ENCODE measurements at places on chromosomes 2 and 18.
A peak's percentile ranks its signal among the peaks of the same experiment; 100 is the strongest.

DNA sequence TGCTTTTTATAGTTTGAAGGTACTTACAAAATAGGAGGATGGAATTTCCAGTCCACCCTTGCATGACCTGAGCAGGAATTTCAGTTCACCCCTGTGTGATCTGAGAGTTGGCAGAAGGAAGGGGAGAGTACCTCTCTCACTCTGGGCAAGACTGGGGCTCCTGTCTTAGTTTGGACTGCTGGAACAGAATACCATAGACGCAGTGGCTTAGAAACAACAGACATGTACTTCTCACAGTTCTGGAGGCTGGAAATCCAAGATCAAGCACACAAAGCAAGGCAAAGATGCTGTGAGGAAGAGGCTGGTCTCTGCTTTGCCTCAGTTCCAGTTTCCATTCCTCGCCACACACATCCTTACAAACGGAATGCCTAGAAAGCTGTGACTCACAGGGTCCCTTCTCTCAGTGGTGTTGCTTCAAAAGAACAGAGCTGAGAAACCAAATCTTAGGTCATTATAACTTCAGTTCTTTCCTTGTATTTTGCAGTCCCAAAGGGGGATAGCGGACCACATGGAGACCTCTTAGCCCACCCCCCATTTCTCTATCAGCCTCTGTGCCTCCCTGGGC lies 108.8 kb upstream of the HAAO start:
- DNase-seq = no peak

GRCh38 chr2:189409131-189409530 lies 32.1 kb upstream of the WDR75 start:
- DNase-seq = no peak

DNA sequence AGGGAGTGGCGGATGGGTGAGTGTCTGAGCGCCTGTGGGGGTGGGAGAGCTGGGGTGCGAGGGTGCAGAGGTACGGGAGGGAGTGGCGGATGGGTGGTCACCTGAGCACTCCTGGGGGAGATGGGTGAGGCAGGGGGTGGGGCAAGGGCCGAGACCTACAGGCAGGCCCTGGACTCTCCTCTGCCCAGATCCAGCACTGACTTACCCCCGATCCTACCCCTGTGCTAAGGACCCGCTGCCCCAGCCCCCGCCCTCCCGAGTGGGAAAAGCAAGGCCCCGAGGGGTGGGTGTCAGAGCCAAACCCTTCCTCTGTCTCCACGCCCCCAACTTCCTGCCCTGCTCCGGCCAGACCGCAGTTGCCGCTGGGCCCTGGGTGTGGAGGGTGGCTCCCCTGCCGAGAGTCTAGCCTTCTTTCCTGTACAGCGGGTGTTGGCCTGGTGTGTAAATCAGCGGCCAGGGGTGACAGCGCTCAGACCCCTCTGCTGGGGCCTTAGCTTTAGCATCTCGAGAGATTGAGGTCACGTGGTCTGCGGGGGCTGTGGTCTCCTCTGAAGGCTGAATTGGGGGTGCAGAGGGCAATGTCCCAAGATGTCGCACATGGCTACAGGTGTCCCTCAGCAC lies 12.5 kb downstream of the BOK start:
- no peak for DNase-seq

- no peak for DNase-seq
Measured at GRCh38 chr2:136168720-136169119, 50.8 kb upstream of the CXCR4 start.

DNA sequence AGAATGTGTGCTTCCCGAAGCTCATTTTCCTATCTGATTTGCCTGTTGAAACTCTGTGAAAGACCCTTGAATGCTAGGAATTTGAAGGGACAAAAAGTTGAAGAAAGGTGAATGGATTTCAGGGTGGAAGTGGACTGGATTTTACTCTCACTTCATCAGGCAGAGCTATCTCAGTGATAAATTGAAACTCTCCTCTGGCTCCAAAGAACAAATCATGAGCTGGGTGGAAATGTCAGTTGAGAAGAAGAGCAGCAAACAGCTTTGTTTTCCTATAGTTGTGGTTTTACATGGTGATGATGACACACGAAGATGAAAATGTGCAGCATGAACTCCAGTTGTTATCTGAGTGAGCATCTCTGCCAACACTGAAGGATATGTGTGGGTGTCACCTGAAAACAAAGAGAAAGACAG lies 34.4 kb downstream of the CD28 start:
- DNase-seq = peak; percentile 53

DNA sequence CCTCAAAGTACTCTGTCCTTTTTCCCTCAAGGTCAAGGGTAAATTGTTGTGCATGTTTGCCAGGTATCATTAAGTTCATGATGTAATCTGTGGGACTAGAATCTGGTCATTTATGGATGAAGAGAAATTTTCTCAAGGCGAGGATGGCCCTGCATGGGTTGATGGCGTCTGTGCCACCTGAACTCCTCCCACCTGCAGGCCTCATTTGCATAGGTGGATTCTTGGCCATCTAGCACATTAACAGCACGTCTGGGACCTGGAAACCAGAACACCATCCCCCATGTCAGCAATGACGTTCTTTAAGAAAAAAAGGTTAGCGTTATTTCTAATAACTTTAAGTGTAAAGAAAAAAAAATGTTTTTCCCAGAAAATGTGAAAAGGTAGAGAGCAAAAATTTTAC lies 145.8 kb downstream of the ESCO1 start:
- no peak for DNase-seq

DNA sequence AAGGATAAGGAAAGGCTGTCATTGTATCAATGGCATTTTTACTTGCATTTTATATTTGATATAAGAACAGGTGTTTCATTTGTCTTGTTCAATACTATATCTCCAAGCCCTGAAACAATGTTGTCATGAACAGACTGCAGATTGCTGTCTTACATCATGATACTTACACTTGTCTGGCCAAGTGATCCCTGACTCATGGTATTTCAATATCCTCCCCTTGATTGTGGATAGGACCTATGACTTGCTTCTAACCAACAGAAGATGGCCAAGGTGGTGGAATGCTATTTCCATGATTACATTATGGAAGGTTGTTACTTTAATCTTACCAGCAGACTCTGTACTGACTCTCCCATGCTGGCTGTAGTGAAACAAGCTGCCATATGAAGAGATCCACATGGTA lies 471.1 kb downstream of the CCDC85A start:
- DNase-seq = no peak

DNA sequence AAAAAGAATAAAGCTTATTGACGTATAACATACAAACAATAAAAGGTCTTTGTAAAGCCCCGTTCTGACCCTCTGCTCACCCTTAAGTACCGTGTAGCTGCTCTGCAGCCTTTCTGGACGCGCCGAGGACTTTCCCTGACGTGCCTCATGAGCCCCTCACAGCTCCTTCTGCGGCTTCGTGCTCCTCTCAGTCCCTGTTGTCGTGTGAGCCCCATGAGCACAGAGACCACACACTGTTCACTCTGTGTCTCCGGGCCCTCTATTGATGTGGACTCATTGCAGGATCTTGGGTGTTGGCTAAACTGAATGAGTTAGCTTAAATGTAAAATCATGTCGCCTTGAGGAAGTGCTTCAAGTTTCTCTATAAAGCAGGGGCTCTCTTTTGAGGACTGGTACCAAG lies 43.6 kb upstream of the INHBB start:
- no peak for DNase-seq

- peak; percentile 29 for DNase-seq
Measured at GRCh38 chr2:84939426-84940087, 31.4 kb upstream of the KCMF1 start.

- DNase-seq = no peak
Measured at GRCh38 chr2:25418944-25419677, 77.4 kb upstream of the DNMT3A start.

GRCh38 chr2:200699310-200699709 lies 112.4 kb upstream of the BZW1 start:
- DNase-seq = no peak

GRCh38 chr18:48751727-48752468 lies 198.9 kb downstream of the SMAD7 start:
- no peak for DNase-seq

GRCh38 chr2:189142893-189143759 lies 36.4 kb downstream of the COL5A2 start:
- DNase-seq = peak; percentile 34

DNA sequence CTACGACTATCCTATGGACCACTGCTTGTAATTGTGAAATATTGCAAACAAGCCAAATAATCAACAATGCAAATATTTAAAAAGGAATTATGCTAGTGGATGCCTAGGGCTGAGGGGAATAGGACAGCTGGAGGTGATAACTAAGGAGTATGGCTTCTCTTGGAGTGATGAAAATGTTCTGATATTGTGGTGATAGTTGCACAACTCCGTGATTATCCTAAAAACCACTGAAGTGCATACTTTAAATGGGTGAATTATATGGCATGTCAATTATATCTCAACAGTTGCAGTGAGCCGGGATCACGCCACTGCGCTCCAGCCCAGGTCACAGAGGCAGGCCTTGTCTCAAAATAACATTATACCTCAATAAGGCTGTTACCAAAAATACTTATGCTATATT lies 125.1 kb upstream of the SH3BP4 start:
- no peak for DNase-seq
